ENCODE measurements at places on chromosomes 2 and 18.

GRCh38 chr2:43068041-43068533, 158.3 kb downstream of the ZFP36L2 start:
- no peaks in the 10 kb centered on the region for H3K27me3 ChIP-seq
- peak; percentile 69 for DNase-seq
- no peak overlapping the region for H3K27ac ChIP-seq
- H3K4me3 ChIP-seq = no peak overlapping the region

GRCh38 chr18:48953104-48953706, 2.4 kb upstream of the SMAD7 start:
- H3K36me3 ChIP-seq = no peaks in the 10 kb centered on the region
- H3K4me3 ChIP-seq = peak overlapping the region; percentile 87
- H3K27me3 ChIP-seq = no peaks in the 10 kb centered on the region
- DNase-seq = peak; percentile 5
- peaks cover 40% of the 10 kb centered on the region for H3K4me1 ChIP-seq

GRCh38 chr18:42950732-42951131, 164.8 kb downstream of the RIT2 start:
- DNase-seq = no peak
- H3K27me3 ChIP-seq = no peaks in the 10 kb centered on the region
- no peaks in the 10 kb centered on the region for H3K4me1 ChIP-seq
- H3K36me3 ChIP-seq = no peaks in the 10 kb centered on the region

DNA sequence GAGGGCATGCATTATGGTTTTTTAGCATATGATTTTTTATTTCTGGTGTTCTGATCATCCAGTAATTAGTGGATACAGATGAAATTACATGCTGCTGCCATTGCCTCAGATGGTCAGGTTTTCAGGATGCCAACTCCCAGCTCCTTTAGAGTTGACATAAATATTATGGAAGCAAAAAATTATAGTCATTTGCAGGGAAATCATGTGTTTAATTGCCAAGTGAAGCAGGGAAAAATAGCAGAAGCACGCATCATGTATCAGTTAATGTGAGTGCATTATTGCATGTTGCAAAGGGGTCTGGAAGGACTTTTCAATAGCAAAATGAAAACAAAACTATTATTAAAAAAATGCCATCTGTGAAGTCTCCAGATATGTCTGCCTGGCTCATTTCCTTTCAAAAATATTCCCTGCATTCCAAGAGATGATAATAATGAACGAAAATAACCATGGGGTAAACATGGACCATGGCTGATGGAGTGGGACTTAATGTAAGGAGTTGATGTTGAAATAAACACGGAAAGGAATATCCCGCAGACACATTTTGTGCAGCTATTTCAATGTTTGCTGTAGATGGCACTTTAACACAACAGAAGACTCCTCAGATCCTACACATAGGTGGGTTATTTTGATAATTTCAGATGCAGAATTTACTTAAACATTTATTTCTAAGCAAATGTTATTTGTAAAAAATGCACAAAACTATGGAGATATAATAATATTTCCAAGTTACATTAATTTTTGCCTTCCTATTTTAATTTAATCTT, 87.7 kb upstream of the DYNAP start:
- H3K4me1 ChIP-seq = no peaks in the 10 kb centered on the region
- no peak overlapping the region for H3K4me3 ChIP-seq
- no peaks in the 10 kb centered on the region for H3K36me3 ChIP-seq
- no peaks in the 10 kb centered on the region for H3K27me3 ChIP-seq
- no peak overlapping the region for H3K27ac ChIP-seq

GRCh38 chr2:37324536-37324785, 172 bp downstream of the PRKD3 start:
- no peaks in the 10 kb centered on the region for H3K27me3 ChIP-seq
- no peak for DNase-seq
- peaks cover 27% of the 10 kb centered on the region for H3K4me1 ChIP-seq
- peak overlapping the region; percentile 99 for H3K4me3 ChIP-seq
- H3K36me3 ChIP-seq = no peaks in the 10 kb centered on the region

DNA sequence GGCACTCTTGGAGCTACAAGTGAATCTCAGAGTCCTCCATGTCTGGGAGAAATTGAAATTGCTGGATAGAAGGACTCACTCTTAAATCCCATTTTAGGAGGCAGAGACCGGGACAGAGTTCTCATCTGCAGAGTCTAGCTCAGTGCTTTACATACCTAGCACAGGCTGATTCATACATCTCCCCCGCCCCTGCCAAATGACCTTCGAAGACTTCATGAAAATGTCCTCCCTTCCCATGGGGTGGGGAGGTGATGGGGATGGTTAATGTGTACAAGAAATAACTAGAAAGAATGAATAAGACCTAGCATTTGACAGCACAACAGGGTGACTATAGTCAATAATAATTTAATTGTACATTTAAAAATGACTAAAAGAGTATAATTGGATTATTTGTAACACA, 8.2 kb upstream of the SERPINB5 start:
- H3K27me3 ChIP-seq = no peaks in the 10 kb centered on the region
- no peak overlapping the region for H3K4me3 ChIP-seq
- H3K36me3 ChIP-seq = no peaks in the 10 kb centered on the region
- no peaks in the 10 kb centered on the region for H3K4me1 ChIP-seq
- no peak for DNase-seq

GRCh38 chr2:235373171-235373570, 120.7 kb upstream of the AGAP1 start:
- H3K36me3 ChIP-seq = no peaks in the 10 kb centered on the region
- no peak overlapping the region for H3K27ac ChIP-seq
- H3K4me3 ChIP-seq = no peak overlapping the region
- H3K4me1 ChIP-seq = no peaks in the 10 kb centered on the region
- DNase-seq = no peak

DNA sequence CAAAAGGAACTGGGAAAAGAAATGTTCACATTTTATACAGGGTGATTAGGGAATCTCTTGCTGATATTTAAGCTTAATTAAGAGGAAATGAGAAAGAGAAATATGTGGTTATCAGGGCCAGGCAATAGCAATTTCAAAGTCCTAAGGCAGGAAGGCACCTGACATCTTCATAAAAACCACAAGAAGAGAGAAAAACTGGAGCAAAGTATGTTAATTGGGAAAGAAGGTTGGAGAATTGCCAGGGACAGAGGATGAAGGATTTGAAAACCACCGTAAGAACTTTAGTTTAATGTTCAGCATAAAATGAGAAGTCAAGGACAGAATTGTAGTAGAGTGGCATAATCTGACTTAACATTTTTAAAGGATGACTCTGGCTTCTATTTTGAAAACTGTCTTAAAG, 691.8 kb upstream of the NRXN1 start:
- H3K27me3 ChIP-seq = no peaks in the 10 kb centered on the region
- H3K27ac ChIP-seq = no peak overlapping the region
- no peaks in the 10 kb centered on the region for H3K36me3 ChIP-seq

DNA sequence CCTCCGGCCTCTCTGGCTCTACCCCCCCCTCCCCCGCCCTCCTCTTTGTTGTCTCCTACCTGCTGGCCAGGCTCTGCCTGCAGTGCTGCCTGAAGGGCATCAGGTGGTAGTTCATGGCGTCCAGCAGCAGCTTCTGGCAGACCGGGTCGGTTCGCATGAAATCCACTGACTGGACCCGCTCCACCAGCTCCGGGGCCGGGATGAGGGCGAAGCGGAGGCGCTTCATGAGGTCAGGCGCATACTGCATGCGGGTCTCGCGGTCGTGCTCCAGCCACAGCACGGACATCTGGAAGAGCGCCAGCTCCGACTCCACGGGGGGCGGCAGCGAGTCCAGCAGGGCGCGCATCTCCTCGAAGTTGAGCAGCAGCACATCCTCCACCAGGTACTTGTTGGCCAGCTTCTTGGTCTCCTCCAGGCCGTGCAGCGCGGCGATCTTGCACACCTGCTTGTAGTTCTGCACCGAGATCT, 3.2 kb downstream of the KLHL14 start:
- no peaks in the 10 kb centered on the region for H3K36me3 ChIP-seq
- peak overlapping the region; percentile 61 for H3K4me3 ChIP-seq
- DNase-seq = no peak
- H3K27me3 ChIP-seq = peaks cover 61% of the 10 kb centered on the region
- H3K4me1 ChIP-seq = peaks cover 30% of the 10 kb centered on the region
- H3K27ac ChIP-seq = no peak overlapping the region

- H3K27me3 ChIP-seq = no peaks in the 10 kb centered on the region
- no peak overlapping the region for H3K4me3 ChIP-seq
- H3K4me1 ChIP-seq = peaks cover 6% of the 10 kb centered on the region
- peak; percentile 86 for DNase-seq
Observed at GRCh38 chr2:234081970-234082822, 31.7 kb downstream of the SPP2 start.

DNA sequence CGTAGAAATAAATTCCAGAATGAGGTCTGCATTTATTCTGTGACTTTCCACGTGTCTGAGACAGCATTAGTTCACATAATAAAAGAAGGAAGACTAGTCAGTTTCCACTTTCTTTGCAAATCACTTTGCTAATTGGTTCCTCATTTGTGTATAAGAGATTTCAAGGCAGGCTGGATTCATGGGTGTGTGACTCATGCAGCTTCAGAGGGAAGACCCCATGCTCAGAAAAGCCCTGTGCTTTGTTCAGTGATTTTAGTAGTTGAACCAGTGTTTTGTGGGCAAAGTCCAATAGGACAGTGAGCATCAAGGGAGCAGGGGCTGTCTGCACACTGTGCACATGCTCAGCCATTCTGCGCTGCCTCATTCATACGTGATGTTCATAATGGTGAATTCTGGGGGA, 297.8 kb downstream of the DLGAP1 start:
- H3K27ac ChIP-seq = no peak overlapping the region
- DNase-seq = no peak
- no peaks in the 10 kb centered on the region for H3K36me3 ChIP-seq
- H3K4me1 ChIP-seq = no peaks in the 10 kb centered on the region

- H3K27me3 ChIP-seq = no peaks in the 10 kb centered on the region
- no peak overlapping the region for H3K4me3 ChIP-seq
- no peaks in the 10 kb centered on the region for H3K36me3 ChIP-seq
- no peak overlapping the region for H3K27ac ChIP-seq
- H3K4me1 ChIP-seq = peaks cover 23% of the 10 kb centered on the region
Observed at GRCh38 chr2:154693741-154694340, 4.7 kb upstream of the KCNJ3 start.

- no peak overlapping the region for H3K4me3 ChIP-seq
- H3K27ac ChIP-seq = no peak overlapping the region
- peak; percentile 81 for DNase-seq
- no peaks in the 10 kb centered on the region for H3K36me3 ChIP-seq
Observed at GRCh38 chr2:202317080-202317857, 51.7 kb downstream of the NOP58 start.

DNA sequence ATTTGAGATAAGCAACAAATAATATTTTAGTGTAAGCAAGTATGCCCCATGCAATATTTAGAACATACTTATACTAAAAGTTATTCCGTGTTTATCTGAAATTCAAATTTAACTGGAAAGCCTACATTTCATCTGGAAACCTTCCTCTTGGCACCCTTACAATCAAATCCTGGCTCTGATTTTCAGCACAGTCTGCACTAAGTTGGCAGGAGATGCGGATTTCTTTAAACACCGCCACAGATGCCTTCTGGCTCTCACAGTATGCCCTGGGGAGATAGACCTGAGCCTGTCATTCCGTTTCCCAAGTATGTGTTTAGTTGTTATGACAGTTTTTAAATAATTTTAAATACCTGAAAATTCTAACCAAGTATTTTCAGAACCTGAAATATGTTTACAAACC, 7.3 kb upstream of the MLPH start:
- no peaks in the 10 kb centered on the region for H3K36me3 ChIP-seq
- H3K27me3 ChIP-seq = peaks cover 17% of the 10 kb centered on the region
- no peak for DNase-seq
- peak overlapping the region; percentile 86 for H3K27ac ChIP-seq
- no peak overlapping the region for H3K4me3 ChIP-seq

DNA sequence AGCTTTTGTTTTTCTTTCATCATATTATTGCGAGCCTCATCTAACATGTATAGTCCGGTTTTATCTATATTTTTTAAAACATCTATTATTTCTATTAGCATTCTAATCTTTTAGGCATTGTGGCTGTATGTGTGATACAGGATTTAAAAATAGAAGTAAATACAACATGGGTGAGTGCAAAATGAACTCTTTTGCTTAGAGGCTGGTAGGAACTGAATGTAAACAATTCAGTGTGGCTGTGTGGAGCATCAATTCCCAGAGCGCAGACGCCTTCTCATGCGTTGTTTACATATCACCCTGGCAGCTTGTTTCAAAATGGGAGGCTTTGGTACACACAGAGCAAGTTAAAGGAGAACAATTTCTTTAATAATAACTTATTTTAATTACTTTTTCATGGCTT, 836 bp downstream of the DTNA start:
- peaks cover 34% of the 10 kb centered on the region for H3K4me1 ChIP-seq
- H3K27ac ChIP-seq = peak overlapping the region; percentile 35
- no peaks in the 10 kb centered on the region for H3K27me3 ChIP-seq
- no peaks in the 10 kb centered on the region for H3K36me3 ChIP-seq
- peak overlapping the region; percentile 1 for H3K4me3 ChIP-seq
- peak; percentile 78 for DNase-seq

DNA sequence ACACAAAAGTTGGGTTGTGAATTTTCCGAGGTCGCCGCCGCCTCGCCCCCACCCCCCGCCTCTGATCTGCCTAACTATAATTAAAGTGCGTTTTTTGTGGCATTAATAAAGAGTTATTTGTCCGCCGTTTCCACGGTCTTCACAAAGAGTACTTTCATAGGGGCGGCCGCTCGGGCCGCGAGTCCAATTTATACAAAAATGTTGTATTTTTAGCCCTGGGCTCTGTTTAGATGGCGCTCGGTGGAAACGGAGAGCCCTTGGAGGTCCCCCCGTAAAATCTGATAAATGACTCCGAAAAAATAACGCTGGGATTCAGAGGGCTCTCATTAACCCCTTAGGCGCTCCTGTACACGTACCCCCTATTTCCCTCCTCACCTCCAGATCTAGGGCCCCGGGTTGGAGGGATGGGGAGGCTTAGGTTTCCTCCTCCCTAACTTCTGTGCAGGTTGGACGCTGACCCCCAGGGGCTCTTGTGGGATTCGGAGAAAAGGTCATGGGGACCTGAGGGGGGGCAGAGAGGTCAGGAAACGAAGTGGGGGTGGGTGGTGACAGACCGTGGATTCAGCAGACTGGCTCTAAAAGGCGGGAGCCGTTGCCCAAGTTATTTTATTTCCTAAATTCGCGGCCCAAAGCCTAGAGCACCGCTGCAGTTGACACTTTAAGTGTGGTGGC, 1.9 kb downstream of the CYP26B1 start:
- H3K27me3 ChIP-seq = peaks cover 86% of the 10 kb centered on the region
- peaks cover 78% of the 10 kb centered on the region for H3K4me1 ChIP-seq

DNA sequence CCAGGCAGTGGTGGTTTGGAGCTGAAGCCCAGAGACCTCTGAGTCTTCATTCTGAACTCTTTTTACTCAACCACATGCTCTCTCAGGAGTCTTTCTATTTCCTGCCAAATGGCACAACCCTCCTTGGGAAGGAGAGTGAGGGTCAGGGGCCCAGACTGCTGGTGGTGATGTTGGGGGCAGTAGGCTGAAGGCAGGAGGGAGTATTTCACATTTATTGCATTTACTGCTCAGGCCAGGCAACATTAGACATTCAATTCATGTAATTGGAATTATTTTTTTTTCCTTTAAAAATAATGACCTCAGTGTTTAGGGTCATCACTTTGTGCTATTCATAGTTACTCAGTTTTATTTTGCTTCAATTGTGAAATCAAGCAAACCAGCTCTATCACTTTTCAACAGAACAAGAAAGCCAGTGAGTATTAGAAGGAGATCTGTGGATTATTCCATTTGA, 311.3 kb upstream of the NT5C1B start:
- H3K27me3 ChIP-seq = no peaks in the 10 kb centered on the region
- no peak for DNase-seq
- H3K4me3 ChIP-seq = no peak overlapping the region

GRCh38 chr2:18623782-18624181, 34.4 kb upstream of the NT5C1B start:
- DNase-seq = no peak
- no peak overlapping the region for H3K4me3 ChIP-seq
- H3K36me3 ChIP-seq = no peaks in the 10 kb centered on the region
